ENCODE measurements at places on chromosomes 7 and 10.

- no peak for DNase-seq
Measured at GRCh38 chr7:93036807-93037206, 81.0 kb downstream of the SAMD9 start.

GRCh38 chr10:93403152-93404047 is 78.7 kb downstream of the MYOF start:
- DNase-seq = no peak

- no peak for DNase-seq
Measured at GRCh38 chr10:122233857-122234348, 37.2 kb upstream of the BTBD16 start.

GRCh38 chr7:92761391-92762097 is 74.8 kb downstream of the CDK6 start:
- no peak for DNase-seq

DNA sequence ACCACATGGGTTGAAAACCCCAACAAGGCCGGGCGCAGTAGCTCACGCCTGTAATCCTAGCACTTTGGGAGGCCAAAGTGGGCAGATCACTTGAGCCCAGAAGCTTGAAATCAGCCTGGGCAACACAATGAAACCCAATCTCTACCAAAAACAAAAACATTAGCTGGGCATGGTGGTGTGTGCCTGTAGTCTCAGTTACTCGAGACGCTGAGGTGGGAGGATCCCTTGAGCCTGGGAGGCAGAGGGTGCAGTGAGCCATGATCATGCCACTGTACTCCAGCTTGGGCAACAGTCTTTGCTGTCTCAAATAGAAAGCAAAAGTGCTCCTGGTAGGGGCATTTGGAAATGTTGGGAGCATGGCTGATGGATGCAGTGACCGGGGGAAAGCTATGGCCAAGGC is 209.6 kb upstream of the PLXNA4 start:
- no peak for DNase-seq

GRCh38 chr10:81135851-81136250 is 598.1 kb downstream of the SH2D4B start:
- no peak for DNase-seq

DNA sequence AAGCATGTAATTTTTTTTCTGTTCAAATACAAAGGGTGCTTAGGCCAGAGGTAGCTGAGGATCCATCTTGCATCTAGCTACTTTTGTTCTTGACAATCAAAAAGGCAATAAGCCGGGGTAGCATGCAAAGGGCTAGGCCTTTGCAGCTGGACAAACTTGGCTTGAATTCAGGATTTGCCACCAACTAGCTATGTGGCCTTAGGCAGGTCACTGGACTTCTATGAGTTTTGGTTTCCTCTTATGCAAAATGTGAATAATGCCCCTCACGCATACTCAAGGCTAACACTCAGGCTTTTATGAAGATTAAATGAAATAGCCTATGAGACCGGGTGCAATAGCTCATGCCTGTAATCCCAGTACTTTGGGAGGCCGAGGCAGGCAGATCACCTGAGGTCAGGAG is 19.3 kb downstream of the GFRA1 start:
- no peak for DNase-seq

GRCh38 chr10:68668231-68668630 is 52.8 kb upstream of the CCAR1 start:
- DNase-seq = no peak

DNA sequence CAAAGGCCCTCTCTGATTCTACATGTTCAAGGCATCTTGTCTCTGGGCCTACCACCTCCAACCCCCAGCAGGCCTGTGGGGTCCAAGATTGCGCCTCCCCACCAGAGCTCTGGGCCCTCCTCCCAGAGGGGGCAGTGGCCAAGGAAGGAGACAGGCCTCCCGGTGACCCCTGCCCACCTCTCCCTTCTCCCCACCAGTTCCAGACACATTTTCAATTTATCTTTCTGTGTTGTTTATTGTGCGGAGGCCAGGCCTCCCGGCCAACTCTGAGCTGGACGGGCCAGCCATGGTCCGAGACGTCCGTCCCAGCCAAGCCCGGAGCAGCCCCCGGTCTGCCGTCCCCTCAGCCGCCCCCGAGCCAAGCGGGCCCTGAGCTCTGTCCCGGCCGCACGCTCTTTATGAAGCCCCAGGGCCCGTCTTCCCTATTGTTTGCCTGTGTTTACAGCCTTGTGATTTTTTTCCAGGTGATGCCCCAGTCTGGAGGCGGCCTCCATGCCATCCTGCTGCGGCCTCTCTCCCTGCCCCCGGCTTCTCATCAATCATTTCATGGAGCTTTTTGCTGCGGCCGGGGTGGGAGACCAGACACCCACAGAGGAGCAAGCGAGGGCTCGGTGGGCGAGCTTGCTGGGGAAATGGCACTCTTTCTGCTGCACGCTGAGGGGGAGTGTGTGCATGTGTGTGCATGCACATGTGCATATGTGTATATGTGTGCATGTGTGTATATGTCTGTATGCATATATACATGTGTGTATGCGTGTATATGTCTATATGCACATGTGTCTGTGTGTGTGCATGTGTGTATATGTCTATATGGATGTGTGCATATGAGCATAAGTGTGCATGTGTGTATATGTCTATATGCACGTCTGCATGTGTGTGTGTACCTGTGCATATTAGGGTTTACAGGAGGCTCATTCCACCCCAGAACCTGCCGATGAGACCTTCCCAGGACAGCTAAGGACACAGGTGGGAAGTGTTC is 52.7 kb upstream of the ELN start:
- no peak for DNase-seq

DNA sequence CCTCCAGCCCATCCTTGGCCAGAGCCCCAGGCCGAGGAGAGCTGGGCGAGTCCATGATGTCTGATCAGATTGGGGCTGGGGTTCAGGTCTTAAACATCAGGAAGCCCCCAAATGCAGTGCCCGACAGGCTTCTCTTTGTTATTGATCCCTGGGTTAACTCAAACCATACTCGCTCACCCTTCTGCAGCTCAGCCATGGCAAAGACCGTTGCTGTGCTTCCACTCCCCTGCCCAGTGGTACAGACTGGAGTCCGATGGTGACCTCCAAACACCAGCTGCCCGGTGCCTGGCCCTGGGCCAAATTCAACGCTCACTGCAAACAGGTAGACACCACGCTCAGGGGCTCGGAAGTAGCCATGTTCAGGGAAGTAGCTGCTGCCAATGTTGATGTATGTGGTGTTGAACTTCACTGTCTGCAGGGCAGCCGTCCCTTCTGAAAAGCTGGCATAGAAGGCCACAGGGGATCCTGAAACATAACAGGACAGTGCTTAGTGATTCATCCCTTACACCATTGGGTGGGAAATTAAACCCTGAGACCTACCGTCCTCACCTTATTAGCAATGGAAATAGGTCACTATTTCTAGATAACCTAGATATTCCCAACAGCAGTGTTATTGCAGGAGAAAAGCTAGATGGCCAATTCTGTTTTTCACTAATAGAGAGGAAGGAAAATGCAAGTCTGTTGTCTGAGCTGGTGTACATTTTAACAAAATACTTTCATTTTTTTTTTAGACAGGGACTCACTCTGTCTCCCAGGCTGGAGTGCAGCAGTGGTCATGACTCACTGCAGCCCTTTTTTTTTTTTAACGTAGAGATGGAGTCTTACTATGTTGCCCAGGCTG is 20.5 kb downstream of the MMRN2 start:
- DNase-seq = no peak

- DNase-seq = no peak
Measured at GRCh38 chr7:38070718-38071117, 107.3 kb upstream of the STARD3NL start.

- DNase-seq = no peak
Measured at GRCh38 chr10:119346095-119346832, 138.9 kb downstream of the GRK5 start.

- DNase-seq = no peak
Measured at GRCh38 chr7:156527458-156527890, 113.1 kb upstream of the RNF32 start.

DNA sequence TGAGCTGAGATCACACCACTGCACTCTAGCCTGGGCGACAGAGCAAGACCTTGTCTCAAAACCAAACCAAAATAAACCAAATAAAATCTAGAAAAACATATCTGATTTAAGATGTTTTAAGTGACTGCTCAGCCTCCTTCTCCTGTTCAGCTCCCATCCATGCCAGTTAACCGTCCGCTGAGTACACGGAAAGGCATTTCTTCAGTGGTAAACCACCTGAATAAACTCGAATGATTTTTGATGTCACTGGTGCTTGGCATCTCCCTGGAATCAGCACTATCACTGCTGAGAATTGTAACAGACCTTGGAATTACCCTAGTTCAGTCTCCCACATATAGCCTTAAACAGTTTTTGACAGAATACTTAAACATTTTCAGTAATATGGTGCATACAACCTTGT is 24.1 kb upstream of the NRCAM start:
- no peak for DNase-seq

Data from vagina (tissue), 2 donors.